ENCODE measurements at places on chromosomes 5 and 9.

DNA sequence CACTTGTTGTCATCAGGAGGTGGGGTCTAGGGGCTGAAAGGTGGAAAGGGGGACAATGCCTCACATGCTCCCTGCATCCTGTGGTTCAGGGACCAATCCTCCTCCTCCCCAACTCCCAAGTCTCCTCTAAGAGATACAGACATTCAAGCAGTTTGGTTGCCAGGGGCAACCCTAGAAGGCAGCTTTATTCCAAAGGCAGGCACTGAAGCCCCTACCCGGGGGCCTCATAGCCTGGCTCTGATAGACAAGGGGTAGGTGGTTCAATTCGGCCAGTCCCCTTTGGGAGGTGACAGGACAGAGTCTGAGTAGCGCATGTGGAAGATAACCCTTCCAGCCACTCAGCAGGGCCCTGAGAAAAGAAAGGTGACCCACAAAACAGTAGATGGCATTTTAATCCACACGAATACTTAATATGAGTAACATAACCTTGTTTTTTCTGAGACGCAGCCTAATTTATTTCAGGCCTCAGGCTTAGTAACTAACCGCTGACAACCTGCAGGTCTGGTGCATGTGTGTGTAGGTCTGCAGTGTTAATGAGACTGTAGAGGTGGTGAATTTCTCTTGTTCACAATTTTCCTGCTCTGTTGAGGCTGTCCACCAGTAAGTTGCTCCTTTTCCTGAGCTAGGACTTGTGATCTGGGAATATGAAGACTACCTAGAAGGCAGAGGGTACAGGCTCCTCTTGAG, 31.3 kb upstream of the HSPA9 start:
- DNase-seq = no peak

DNA sequence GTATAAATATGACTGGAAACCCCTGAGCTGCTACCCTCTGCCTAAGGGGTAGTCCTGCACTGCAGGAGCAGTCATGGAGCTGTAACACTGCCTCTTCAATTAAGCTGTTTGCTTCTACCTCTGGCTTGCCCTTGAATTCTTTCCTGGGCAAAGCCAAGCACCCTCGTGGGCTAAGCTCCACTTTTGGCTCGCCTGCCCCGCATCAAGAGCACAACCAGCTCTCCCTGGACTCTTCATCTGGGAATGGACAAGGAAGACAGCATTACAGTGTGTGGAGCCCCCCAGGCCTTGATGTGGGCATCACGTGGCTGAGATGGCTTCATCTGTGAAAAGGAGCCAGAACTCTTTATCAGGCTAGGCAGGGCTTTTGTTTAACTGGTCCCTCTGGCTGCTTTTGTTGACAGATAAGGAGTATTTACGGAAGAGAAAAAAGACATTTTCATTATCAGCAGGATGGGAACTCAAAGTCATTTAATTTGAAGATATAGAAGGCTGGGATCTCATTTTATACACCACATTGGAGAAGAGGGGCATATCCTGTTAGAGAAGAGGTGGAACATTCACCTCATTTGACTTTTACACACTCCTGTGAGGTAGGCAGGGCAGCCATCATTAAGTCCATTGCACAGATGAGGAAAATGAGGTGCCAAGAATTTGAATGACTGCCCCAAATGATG, 137.8 kb downstream of the SEMA6A start:
- DNase-seq = no peak

GRCh38 chr9:76716085-76716672, 48.1 kb upstream of the PCA3 start:
- no peak for DNase-seq

GRCh38 chr5:153525536-153525935, 35.1 kb downstream of the GRIA1 start:
- no peak for DNase-seq

DNA sequence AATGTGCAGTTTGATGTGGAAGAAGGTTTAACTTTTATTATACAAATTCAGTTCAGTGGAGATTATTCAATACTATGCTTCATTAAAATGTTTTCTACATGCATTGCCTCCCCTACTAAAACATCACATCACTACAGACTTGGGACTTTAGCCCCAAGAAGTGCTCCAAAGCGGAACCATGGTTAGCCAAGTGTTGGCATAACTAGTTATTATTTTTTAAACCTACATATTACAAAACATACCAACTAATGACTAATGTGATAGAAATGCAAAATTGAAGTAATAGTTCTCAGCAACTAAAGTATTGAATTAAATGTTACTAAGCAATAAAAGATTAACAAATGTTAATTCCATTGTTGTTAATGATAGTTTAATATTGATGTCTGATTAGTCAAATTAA, 74.5 kb downstream of the XRCC4 start:
- DNase-seq = no peak

GRCh38 chr5:53667621-53668020, 107.2 kb downstream of the NDUFS4 start:
- DNase-seq = no peak

GRCh38 chr9:108515856-108516255, 339.9 kb downstream of the ACTL7B start:
- DNase-seq = no peak
